ENCODE measurements at places on chromosomes 7 and 10.

- DNase-seq: no peak
Observed at GRCh38 chr7:22894546-22894945, 71.9 kb upstream of the TOMM7 start.

- peak; percentile 49 for DNase-seq
Observed at GRCh38 chr7:101390901-101391301, 28.2 kb downstream of the COL26A1 start.

DNA sequence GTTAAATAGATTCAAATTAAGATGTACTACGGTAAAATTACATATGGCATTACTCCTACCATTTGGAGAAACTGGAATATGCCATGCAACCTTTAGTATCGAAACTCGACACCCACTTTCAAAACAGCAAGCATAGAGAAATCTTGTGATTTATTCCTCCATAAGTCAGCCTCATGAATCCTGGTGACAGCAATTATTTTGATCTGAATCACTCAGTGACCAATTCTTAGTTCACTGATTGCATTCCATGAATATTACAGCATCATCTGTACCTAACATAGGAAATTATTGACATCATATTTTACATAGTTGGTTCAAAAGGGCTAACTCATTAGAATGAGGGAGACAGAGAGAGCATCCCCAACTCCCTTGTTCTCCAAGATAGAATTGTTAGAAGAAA is 89.6 kb downstream of the CACNB2 start:
- DNase-seq: peak; percentile 79

DNA sequence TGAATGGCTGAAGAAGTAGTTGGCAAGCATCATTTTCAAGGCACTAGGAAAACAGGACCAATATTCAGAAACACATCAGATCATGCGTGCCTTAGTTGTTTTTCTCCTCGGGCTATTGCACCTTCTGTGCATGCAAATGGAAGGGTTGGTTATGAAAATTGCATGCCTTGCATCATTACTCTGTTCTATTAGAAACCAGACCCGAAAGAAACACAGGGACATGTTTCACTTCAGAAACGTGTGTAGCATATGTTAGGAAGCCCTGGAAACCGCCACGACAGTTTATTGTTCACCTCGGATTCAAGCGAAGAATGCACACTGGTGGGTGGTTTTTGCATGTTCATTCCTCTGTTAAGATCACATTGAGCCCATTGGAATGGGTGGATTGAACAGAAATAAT is 214.7 kb downstream of the FRMD4A start:
- DNase-seq: no peak

- no peak for DNase-seq
Observed at GRCh38 chr7:149763563-149764240, 9.7 kb downstream of the ZNF467 start.

DNA sequence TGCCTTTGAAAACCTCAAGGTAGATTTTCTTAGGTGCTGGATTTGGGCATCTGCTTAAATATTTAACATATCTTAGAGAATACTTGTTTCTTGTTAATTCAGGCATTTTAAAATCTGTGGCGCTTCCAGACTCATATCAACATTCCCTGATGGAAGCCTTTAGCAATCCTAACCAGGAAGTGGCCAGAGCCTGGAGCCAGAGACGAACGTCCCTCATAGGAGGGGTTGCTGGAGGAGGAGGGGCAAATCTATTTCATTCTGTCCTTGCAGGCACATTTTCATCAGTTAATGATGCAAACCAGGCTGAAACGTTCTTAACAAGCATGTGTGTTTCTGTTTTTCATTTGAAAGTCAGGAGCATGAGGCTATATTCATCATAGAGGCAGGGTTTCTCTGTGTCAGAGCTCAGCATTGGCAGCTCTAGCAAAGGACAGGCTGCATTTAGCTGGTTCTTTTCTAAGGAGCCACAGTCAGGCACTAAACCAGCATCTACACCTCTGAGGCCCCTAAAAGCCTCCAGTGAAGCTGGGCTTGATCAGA is 17.8 kb upstream of the IFIT2 start:
- peak; percentile 92 for DNase-seq

DNA sequence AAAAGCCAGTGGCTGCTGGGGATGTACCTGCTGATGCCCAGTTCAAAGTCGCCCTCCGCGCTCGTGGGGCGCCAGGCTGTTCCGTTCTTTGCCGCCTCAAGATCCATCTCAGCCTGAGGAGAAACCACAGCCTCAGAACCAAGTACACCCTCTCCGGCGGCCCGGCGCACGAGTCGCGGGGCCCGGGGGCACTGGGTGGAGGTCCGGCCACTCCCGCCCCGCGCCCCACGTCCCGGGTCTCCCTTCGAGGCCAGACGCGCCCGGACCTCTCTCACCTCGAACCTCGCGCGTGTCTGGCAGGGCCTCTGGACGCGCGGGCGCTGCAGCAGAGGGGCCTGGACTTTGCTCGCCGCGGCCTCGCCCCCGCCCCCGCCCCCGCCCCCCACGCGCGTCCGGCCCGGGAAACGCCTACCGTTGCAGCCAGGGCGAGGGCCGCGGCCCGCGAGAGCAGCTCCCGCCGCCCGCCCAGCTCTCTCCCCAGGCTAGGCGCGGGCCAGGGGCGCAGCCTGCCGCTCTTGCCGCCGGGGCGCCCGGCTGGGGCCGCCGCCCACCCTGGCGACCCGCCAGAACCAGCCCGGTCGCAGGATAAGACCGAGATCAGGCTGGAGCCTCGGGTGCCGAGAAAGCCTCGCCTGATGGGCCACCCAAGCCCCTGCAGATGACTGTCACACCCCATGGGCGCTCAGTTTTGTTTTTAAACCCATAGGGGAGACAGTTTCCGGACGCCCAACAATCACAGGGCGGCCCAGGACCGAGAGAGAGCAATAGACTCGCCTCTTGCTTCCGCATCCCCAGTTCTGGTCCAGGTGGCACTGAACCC is at the start of gene ABCB4:
Gene ABCB4, minus strand, starts transcription at position 322 of the 820 bp plus-strand sequence. Its CDS starts 215 bp downstream, at position 107.
- DNase-seq: peak; percentile 32

- DNase-seq: no peak
Observed at GRCh38 chr10:127216274-127216673, 19.9 kb upstream of the INSYN2A start.

DNA sequence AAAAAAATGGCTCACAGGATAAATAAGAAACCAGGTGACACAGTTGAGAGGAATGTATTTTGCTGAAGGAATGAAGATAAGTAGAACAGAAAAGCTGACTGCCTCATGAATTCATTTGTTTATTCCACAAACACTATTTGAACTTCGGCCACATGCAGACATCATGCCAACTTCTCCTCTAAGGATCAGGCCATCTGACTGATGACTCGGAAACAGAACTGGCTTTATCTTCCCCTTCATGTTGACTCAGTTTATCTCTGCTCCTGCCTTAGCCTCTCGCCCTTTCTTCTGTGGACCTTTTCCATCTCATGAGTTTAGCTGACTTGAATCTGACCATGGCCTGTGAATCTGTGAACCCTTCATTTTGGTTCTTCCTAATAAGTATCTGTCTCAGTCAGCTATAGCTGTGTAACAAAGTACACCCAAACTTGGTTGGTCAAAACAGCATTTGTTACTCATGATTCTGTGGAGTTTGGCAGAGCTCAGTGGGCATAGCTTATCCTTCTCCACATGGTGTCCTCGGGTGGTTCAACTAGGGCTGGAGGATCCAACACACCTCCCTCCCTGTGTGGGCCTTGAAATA is 44.0 kb upstream of the GRID1 start:
- peak; percentile 61 for DNase-seq

DNA sequence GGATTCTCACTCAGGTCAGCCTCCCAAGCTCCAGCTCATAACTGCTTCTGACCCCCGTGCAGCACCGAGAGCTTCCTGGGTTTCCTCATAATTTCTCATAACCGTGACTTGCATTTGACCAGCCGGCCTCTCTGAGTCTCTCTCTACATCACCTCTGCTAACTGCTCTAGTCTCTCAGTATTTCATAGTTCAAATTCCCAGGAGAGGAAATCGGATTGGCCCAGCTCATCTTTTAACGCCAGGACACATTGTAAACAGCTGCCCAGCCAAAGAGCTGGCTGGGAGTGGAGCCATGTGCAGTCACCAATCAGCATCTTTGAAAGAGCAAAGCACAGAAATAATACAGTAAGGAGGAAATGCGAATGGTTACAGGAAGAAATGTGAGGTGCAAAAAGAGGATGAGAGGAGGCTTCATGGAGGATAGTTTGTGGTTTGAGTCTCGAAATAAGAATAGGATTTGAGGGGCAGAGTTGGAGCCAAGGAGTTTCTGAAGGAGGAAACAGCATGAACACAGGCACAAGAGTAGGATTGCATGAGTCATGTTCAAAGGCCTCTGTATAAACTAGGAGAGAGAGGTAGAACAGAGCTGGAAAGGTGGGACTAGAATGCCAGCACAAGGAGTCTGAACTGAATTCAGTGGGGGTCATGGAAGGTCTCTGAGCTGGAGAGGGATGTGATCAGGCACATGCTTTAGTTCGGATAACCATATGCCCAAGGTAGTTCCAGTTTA is 15.2 kb upstream of the LBX1 start:
- no peak for DNase-seq

- DNase-seq: no peak
Observed at GRCh38 chr7:31688996-31689395, 2.0 kb downstream of the PPP1R17 start.

GRCh38 chr7:158096582-158096981 is 491.0 kb downstream of the PTPRN2 start:
- DNase-seq: no peak

DNA sequence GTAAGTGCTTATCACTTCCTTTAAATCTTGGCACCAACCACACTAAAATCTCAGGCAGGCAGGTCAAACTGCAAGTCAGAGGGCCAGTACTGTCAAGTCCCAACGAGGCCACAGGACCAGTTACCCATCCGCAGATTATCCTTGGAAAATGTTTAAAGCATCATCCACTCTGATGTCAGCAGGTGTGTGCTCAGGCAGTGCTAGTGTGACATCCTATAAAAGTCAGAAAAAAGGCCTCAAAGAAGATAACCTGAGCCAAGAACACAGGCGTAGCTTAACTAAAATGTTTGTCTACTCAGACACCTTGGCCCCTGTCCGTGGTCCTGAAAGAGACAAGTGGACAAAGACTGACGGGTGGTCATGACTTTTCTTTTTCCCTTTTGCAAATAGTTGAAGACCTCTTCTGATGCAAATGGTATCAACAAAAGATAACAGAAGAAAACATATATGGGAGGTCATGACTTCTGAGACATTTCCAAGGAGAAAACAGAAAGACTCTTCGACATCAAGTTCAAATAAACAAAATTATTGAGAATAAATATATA is 309.3 kb downstream of the KCNMA1 start:
- DNase-seq: peak; percentile 51

DNA sequence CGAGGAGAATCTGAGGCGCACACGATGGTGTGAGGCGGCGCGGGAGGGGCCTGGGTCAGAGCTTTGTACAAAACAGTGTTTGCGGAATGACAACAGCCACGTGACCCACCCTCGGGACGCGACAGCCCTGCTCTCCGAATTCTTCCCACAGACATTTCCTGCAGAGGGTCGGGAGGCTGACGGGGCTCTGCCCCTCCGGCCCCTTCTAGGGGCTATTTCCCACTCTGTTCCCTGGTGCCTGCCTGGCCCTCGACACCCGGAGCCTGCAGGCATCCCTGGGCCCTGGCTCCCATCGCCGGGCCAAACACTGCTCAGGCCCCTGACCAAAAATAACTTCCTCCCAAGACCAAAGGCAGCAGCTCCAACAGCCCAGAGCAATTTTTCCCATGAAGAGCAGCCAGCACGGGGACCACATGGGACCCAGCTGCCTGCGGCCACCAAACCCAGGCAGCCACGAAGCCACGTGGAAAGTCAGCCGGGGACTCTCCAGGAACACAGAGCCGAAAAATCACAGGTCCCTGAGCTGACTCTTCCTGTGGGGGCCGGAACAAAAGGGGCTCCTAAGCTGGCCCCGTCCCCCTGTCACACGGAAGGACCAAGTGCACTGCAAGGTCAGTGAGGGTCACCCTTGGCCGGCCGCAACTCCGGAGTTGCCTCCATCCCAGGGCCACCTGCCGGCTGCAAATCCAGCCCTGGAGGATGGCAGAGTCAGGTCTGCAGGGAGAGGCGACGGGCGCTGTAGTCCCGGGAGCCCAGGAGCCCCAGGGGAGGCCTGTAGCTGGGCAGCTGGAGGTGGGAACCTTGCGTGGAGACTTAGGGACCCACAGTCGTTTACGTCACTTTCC is 42.0 kb downstream of the PAPOLB start:
- no peak for DNase-seq

- no peak for DNase-seq
Observed at GRCh38 chr7:2931034-2931415, 86.9 kb upstream of the GNA12 start.

- peak; percentile 93 for DNase-seq
Observed at GRCh38 chr10:6171881-6172695, 30.6 kb upstream of the PFKFB3 start.

GRCh38 chr10:128375171-128375570 is 248.9 kb upstream of the MKI67 start:
- DNase-seq: no peak

GRCh38 chr7:85521108-85521694 is 334.3 kb upstream of the SEMA3D start:
- DNase-seq: peak; percentile 26

- DNase-seq: no peak
Observed at GRCh38 chr10:133484818-133485217, 31.1 kb downstream of the SCART1 start.

- no peak for DNase-seq
Observed at GRCh38 chr7:36895192-36895591, 170.9 kb upstream of the AOAH start.

GRCh38 chr10:8416192-8416701 is 361.8 kb downstream of the GATA3 start:
- DNase-seq: no peak

DNA sequence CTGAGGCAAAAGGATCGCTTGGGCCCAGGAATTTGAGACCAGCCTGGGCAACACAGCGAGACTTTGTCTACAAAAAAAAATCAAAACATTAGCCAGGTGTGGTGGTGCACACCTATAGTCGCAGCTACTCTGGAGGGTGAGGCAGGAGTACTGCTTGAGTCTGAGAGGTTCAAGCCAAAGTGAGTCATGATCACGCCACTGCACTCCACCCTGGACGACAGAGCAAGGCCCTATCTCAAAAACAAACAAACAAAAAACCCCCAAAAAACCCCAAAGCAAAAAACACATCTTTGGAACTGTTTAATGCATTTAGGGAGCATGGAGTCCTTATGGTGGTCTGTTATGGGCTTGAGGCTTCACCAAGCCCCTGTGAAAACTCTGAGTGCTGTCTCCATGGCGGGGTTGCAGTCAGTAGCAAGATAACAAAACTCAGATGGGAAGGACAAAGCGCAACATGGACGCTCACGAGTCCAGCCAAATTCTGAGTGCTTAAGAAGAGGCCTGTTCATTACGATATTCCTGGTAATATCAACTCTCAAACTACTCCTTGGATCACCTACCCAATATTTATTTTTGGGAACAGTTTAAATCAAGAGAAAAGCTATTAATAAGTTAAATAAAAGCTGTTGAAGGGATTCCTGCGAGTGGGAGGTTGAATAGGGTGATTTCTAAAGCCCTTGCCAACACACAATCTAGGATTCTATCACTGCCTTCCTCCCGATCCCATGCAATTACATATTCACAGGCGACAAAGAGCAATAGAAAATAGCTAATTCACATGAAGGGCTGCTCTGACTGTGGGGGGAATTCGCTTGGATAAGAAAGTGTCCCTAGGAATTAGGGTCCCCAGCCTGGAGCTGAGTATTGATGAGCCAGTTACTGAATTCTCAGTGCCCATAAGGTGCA is 123.3 kb downstream of the HIPK2 start:
- DNase-seq: no peak

GRCh38 chr7:26101361-26102151 is 50.4 kb upstream of the NFE2L3 start:
- DNase-seq: no peak

GRCh38 chr10:112953174-112954159 is 3.4 kb downstream of the TCF7L2 start:
- peak; percentile 59 for DNase-seq

Measured in fibroblast of skin of scalp (primary cell).